Stimulated activated CD8-positive, alpha-beta memory T cell treated with anti-CD3 and anti-CD28 coated beads, Interleukin-7, amount 100 ng/mL, for 1 hour (primary cell): ENCODE measurements at places on chromosomes 3 and 15.

DNA sequence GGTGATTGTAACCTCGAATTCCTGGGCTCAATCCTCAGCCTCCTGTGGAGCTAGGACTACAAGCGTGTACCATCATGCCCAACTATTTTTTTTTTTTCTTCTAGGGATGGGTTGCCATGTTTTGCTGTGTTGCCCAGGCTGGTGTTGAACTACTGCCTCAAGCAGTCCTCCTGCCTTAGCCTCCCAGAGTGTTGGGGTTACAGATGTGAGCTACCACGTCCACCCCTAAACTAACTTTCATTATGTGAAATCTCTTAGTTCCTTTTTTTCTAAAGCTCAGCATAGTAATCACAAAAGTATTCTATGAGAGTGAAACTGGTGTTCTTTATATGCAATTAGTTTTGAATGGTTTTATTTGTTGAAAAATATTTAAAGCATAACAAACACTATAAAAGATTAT lies 92.1 kb downstream of the XRN1 start:
- DNase-seq: no peak

DNA sequence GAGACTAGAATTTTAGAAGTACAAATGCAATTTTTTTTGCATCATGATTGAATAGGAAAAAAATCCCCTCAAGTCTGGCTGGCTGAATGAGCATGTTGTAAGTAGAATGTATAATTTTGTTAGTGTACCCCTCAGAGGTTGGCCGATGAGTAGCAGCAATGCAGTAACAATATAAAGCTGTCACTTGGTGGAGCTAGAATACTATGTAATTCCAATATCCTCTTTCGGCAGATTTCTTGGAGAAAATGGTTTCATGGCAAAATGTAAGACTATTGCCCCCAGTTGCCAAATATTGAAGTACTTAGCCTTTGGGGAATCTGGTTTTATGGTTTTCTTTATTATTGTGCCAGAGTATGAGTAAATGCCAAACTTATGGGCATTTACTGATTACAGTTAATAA lies 39.8 kb upstream of the SGO1 start:
- DNase-seq: no peak

GRCh38 chr3:17799312-17799711 lies 56.9 kb upstream of the TBC1D5 start:
- no peak for DNase-seq

GRCh38 chr3:59919586-59919985 lies 869.8 kb upstream of the CFAP20DC start:
- DNase-seq: no peak

DNA sequence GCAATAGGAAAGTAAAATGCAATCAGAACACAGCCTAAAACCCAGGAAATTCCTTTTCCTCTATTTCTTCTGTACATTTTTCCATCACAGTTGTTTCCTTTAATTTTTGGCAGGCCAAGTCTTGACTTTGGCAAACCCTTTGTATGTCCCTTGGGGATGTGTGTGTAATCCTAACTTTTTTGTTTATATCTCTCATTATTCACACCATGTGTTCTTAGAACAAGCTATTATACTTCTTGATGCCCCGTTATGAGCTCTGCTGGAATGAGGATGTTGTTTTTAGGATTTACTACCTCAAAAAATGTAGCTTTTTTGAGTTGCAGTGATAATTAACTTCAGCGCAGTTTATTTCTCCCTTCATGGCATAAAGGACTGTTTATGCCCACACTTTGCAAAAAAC lies 123.4 kb downstream of the ABI3BP start:
- DNase-seq: no peak

GRCh38 chr3:108489776-108490175 lies 20.6 kb downstream of the MYH15 start:
- DNase-seq: no peak

DNA sequence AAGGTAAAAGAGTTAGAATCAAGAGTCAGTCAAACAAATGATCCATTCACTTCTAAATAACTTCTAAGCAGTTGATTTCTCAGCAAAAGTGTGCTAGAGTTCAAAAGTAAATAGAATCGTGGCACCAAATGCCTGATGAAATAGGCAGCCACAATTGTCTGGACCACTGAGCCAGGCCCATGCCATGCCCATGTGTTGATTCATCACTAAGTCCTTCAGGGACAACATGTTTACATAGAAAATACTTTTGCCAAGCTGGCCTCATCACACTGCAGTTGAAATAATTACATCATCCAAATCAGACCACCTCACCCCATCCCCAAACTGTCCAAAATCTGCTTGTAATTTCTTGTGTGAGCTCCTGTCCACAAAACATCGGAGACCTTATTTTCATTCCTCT lies 216.3 kb downstream of the IGSF11 start:
- no peak for DNase-seq

GRCh38 chr15:32148833-32149555 lies 118.7 kb downstream of the CHRNA7 start:
- no peak for DNase-seq

DNA sequence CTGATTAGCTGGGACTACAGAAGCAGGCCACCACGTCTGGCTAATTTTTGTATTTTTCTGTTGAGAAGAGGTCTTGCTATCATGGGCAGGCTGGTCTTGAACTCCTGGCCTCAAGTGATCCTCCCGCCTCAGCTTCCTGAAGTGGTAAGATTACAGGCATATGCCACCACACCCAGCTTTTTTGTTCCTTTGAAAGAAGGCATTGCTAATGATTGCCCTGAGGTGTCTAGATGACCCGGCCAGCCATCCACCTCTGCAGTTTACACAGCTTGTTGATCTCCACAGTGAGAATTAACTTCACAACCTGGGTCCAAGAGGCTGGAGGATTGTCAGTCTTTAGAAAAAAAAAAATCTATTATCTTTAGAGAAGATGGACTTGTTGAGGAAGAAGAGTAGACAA lies 58.7 kb downstream of the SMAD3 start:
- DNase-seq: no peak
